ENCODE measurements at places on chromosomes 3 and 15.
A peak's percentile ranks its signal among the peaks of the same experiment; 100 is the strongest.

GRCh38 chr15:36912311-36912712, 188.0 kb downstream of the MEIS2 start:
- no peak for DNase-seq

DNA sequence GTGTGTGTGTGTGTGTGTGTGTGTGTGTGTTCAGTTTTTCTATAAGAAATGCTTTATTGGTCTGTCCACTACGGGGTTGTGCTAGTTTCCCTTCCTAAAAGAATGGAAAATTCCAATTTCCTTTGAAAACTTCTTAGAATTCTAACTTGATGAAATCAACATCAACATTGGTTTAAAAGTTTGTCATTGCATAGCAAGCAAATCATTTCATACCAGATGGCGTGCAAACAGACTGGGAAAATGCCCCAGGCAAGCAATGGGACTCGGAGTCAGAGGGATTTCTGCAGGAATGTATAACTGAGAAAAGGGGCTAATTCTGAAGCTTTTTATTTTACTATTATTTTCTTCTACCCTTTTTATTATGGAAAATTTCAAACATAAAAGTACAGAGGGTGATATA, 13.1 kb upstream of the DYNC1LI1 start:
- DNase-seq, result no peak

- DNase-seq, result no peak
These were observed 17.5 kb upstream of the CPNE9 start for GRCh38 chr3:9686050-9686550.

GRCh38 chr15:101689901-101690300, 34.4 kb downstream of the TARS3 start:
- peak; percentile 32 for DNase-seq

DNA sequence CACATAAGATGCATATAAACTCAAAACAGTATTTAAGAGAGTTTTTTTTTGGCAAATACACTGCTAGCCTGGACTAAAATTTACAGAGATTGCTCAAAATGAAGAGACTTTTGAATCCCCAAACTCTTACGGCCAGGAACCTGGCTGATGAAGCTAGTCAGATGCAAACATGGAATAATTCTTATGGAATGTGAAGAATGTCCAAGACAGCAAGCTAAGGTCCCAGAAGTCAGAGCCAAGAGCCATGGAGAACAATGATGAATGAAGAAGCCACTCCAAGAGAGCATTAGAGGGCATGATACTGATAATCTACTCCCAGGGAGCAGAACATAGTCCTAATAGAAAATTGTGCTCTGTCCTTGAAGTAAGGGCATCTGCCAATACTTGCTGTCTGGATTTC, 705.5 kb downstream of the DIPK2A start:
- peak; percentile 26 for DNase-seq

- DNase-seq, result no peak
These were observed 20.9 kb downstream of the SLC2A2 start for GRCh38 chr3:171005648-171006047.
